ENCODE measurements at places on chromosomes 1 and 21.

DNA sequence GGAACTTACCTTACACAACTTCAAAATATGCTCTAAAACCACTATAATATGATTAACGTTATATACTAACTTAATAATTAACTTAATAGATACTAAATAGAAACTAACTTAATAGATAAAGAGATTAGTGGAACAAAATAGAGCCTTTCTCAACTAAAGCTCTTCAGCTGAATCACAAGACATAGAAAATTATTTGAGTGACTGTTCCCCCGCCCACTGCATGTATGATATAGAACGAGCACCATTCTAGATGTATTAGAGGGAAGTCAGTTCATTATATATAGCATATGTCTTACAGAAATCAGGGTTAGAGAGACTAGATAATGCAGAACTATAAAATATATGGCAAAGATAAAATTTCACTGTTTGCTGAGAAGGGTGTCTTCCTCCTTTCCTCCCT is 16.3 kb downstream of the LYPLAL1 start:
- no peak for DNase-seq

GRCh38 chr1:27548858-27549719 is 54.9 kb downstream of the AHDC1 start:
- no peak for DNase-seq

GRCh38 chr21:36511484-36512220 is 31.7 kb upstream of the CLDN14 start:
- DNase-seq, result no peak

- peak; percentile 0 for DNase-seq
These were observed 38.2 kb upstream of the H6PD start for GRCh38 chr1:9196129-9197040.

- no peak for DNase-seq
These were observed 163.4 kb downstream of the CYYR1 start for GRCh38 chr21:26409735-26410134.

DNA sequence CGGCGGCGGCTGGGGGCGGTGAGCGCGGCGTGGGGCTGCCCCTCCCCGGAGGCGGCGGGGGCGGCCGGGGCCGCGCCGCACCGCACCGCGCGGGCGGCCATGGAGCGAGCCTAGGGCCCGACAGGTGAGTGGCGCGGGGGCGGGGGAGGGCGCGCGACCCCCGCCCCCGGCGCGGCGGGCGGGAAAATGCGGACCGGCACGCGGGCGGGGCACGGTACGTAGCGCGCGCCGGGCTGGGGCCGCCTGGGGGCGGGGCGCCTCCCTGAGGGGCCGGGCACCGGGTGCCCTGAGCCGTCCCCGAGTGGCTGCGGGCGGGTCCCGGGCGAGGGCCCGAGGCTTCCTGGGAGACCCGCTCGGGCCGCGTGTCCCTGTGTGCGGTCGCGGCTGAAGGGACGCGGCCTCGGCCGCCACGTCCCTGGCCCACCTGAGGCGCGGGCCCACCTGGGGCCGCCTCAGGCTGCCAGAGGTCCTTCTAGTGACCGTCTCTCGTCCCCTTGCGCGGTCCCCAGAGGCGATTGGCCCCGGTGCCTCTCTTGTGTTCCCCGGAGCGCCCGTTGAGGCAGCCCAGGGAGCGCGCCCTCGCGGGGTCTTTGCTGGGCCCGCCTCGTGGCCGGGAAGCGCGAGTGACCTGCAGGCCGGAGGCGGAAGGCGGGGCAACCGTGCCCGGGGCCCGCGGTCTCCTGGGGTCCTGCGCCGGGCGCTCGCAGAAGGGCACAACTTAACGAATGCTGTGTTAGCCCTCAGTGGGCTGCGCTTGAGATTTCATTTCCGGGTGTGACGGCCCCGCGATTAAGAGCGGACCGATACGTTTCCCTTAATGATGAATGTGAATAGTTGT is 500 bp downstream of the FAM20B start:
- DNase-seq, result peak; percentile 90

DNA sequence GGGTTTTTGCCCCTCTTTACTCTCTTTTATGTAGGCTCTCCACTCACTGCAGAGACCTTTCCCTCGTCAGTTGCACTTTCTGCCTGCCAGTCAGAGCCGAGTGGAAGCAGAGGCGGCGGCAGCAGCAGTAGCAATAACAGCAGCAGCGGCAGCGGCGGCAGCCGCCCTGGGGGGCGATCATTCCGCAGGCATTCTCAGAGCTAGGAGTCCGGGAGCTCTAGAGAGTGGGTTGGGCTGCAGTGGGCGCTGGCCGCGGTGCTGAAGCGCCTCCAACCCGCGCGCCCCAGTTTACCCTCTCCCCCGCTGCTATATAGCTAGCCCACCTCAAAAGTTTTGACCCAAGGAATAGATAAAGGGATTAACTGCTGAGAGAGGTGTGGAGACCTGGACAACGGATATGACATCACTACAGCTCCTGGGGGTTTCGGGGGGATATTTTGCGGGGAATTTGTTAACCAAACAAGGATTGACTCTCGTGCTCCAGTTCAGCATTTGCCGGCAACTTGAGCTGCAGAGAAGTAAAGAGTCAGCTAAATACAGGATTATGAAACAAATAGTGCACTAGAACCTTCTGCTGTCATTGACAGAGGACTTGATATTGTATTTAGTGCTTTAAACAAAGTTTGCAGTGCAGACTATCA is at the start of gene OLFM3:
TSS of gene OLFM3 (minus strand) at position 102 of the 641 bp plus-strand sequence.
- no peak for DNase-seq

- DNase-seq, result no peak
These were observed 28.3 kb upstream of the COX20 start for GRCh38 chr1:244807138-244807537.

GRCh38 chr1:246860401-246860800 is 71.3 kb downstream of the AHCTF1 start:
- DNase-seq, result no peak

- DNase-seq, result no peak
These were observed 21.5 kb upstream of the ARHGAP29 start for GRCh38 chr1:94258873-94259331.

- DNase-seq, result no peak
These were observed at the start of gene PDPN for GRCh38 chr1:13583595-13583965. PDPN (plus strand) TSS chr1:13583832; CDS start chr1:13584034, 202 bp downstream.

DNA sequence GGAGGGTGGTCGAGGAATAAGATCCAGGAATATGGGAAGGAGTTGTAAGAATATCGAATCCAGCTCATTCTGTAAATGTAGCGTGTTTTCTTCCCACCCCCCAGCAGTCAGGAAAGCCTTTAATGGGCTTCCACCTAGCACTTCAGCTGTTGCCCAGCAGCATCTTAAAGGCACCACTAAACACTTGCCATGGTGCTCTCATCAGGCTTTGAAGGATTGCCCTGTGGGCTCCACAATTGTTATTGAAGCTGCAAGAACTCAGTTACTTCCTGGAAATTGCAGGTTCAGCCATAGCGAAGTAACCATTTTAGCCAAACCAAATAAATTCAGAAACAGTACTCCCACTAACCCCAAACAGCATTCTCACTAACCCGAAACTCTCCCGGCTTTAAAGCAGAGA is 511.2 kb downstream of the PLPP3 start:
- DNase-seq, result no peak

DNA sequence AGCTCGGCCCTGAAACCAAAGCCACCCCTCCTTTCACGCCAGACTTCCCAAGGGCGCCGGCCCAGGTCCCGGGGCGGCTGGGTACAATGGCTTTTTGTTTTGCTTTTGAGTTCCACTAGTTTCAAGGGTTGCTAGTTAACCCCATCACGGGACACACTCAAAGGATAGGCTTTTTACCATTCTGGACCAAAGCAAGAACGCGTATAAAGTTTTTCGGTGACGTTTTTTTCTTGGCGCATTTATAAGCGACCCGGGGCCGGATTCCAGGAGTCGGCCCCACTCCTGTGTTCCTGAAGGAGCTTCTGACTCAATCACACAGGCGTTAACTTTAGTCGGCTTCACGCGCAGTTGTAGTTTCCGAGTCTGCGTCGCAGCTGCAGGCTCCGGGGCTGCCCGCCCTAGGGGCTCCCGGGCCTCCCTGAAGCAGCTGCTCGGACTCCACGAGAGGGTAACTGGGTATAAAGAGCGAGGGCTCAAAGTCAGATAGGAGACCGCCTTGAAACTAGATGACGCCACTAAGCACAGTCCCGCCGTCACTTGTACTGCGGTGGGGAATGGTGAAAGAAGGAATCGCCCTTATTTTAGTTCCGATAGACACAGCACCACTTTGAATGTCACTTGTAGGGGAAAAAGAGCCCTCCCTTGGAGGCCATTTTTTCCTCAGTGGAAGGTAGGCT is 707 bp upstream of the KLHL21 start:
- no peak for DNase-seq

GRCh38 chr1:9701665-9702064 is 50.1 kb downstream of the PIK3CD start:
- no peak for DNase-seq

DNA sequence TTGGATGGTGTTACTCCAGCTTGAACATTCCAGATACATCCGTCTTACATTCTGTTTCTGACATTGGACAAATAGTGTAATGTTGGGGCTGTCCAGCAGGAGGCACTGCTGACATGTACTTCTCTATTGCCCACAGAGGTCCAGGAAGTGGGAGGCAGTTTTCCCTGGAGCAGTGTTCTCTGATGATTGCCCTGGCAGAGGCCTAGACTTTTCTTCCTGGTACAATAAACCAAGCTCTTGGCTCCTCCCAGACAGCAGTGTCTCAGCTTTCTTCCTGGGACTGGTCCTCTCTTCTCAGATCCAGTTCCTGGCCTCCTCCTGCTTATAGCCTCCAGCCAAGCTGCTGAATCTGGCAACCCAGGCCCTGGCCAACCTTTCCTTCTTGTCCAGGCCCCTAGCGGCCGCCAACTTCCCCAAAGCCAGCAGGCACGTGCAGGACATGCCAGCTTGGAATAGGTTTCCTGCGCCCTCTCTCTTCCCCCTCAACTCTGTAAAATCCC is 14.9 kb upstream of the IFNLR1 start:
- peak; percentile 59 for DNase-seq

DNA sequence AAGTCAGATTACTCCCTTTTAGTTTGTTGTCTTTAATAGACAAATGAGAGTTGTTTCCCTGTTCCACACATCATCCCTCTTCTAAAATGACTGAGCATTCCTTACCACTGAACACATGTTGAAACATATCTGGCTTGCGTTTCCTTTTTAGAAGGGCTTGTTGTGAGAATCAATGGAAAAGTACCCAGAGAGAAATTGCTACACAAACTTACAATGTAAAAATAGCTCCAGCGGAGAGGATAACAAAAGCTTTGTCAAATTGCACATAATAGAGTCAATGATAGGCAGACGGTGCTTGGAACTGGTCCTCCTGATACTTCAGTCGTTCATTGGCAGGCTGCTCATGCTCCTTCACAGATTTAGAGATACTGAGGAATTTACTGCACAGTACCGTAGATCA is 123.9 kb downstream of the CYYR1 start:
- DNase-seq, result no peak

- peak; percentile 34 for DNase-seq
These were observed 32.8 kb upstream of the S1PR1 start for GRCh38 chr1:101203820-101204540.

GRCh38 chr1:111591937-111592336 is 27.7 kb upstream of the RAP1A start:
- DNase-seq, result no peak

- DNase-seq, result no peak
These were observed 29.3 kb downstream of the MYOG start for GRCh38 chr1:203056516-203056915.

DNA sequence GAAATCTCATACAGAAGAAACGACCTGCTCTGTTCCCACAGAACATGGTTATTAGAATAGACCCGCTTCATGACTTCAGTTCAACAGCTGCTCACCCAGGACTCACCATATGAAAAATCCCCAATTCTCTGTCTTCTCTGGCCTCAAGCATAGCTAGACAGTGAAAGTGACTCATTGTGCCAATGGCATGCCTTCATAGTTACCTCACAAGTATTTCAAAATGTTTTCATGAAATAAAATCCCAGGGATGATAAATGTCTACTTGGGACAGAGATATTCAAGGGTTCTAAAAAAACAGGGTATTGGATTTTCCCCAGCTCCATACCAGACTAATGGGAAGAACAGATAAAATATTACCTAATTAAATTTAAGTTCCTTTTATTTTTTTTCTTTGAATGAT is 82.3 kb downstream of the NOTCH2 start:
- no peak for DNase-seq

DNA sequence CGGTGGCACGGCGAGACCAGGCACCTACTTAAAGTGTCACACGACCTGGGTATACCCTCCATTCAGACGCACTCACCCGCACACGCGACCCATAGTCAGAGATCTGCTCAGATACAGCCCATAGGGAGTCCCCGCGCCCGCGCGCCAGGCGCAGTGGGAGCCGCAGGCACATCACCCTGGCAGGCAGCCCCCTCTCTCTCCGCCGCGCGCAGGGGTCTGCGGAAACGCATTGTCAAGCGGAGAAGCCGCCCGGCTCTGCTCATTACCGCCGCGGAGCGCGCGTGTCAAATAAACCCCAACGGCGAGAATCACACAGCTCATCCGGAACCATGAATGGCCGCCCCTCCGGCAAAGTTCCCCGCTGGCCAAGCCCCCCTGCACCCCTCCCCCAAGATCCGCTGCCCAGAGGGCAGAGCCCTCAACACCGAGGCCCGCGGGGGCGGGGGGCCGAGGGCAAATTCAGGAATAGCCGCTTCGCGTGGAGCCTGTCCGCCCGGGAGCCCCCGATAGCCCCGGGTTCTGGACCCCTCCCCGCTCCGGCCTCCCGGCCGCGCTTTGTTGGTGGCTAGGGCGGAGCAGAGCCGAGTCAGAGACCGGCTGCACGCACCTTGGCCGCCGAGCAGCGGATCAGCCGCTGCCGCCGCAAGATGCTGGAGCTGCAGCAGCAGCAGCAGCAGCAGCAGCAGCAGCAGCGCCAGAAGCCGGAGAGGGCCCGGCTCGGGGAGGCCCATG is 522 bp downstream of the LRP8 start:
- DNase-seq, result peak; percentile 69

- DNase-seq, result no peak
These were observed 92.1 kb downstream of the SYF2 start for GRCh38 chr1:25140073-25140797.

DNA sequence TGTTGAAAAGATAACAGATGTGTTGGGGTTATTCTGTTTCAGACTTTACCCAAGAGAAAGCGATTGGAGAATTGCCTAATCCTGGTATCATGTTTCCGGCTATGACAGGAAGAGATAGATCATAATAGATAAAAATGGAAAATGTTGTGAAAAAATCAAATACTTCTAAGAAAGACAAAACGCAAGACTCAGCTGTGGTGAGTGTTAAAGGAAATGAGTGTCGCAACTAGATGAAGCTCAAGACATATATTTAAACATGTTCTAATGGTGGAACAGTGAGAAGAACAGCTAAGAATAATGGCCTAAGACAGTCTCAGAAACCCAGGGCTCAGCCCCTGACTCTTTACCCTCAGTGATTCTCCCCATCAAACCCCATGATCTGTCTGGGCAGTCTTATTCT is 426.7 kb upstream of the RUNX1 start:
- no peak for DNase-seq

- DNase-seq, result peak; percentile 85
These were observed 1.1 kb upstream of the GUCA2A start for GRCh38 chr1:42165511-42166210.

GRCh38 chr1:32181563-32181962 is 2.1 kb downstream of the TXLNA start:
- DNase-seq, result no peak

DNA sequence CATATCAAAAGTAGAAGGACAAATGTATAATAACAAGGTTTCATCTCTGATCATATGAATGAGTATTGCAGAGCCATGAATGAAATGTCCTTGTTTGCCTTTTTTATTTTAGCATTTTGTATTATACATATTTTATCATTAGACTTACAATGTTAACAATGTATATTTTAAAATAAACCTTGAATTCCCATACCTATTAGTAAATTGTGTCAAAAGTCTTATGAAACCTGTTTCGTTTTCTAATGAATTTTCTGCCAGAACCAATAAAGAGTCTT is 646 bp downstream of the DNAJB4 start:
- no peak for DNase-seq

GRCh38 chr1:25900219-25900618 is 6.0 kb downstream of the STMN1 start:
- no peak for DNase-seq
